ENCODE measurements at places on chromosomes 12 and 14. TPM values are rescaled to one million over a fixed set of nuclear protein-coding genes. Genes with fewer than 3 reads are reported as not detected.

- DNase-seq = no peak
Observed at GRCh38 chr12:16504200-16504599, 101.8 kb downstream of the LMO3 start.

DNA sequence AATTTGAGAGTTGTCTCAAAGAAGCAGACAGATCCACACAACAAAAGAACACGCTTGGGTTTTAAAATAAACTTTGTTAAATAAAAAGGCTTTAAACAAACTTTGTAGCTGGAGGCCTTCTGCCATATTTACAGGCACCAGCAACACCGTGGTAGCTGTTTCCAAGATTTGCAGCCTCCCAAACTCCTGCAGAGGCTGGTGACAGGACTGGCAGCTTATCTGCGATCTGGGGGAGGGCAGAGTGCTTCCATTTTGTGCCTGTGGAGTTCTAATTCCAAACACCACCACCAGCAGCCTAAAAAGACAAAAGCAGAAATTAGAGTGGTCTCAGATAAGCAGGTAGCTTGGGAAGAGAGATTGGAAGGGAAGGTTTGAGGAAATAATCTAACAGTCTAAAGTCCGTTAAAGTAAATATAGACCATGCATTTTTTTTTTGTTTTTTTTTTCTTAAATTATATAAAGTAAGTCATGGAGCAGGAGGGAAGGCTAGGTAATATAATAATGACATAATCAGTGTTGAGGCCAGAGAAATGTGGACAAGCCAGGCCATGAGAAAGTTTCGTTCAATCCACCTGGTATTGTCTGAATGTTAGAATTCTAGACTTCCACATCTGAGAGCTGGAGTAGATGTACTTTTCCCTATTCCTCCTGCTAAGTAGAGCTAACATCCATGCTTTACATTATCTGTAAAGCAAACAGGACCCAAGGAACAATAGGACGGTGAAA, 69.6 kb upstream of the TMEM132D start:
- DNase-seq = no peak

DNA sequence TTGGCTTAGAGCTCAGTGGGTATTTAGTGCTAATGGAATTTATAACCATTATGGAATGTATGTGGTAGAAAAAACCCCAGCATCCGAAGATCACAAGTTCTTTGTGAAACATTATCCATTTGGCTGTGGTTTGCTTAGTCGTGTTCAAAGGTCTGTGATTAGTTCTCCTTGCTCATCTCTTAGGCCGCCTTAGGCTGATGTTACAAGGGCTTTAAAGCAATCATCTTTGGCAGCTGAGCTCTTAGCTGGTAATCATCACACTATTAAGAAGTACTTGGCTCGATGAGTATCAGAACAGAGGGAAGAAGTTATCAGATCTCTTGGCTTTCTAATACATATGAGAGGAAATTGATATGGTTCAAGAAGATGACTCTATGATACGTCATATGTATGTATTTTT, 124.1 kb upstream of the E2F7 start:
- peak; percentile 88 for DNase-seq

GRCh38 chr14:104560586-104560945, 19.0 kb upstream of the C14orf180 start:
- DNase-seq = no peak

DNA sequence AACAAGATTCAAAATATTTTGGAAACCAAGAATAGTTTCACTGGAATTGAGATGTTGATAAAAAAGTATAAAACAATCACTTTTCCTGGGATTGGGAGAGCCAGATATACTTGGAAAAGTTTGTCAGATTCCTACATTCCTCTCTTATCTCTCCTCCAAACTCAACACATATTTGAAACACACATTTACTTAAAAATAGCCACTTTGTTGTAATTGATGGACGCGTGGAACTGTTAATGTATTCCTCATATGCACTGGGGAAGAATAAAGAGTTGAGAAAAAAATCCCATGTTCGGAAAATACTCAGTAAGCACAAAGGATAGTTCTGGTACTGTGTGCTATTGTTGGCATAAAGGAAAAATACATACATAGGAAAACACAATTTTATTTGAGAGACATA, 195.6 kb upstream of the FLRT2 start:
- no peak for DNase-seq

DNA sequence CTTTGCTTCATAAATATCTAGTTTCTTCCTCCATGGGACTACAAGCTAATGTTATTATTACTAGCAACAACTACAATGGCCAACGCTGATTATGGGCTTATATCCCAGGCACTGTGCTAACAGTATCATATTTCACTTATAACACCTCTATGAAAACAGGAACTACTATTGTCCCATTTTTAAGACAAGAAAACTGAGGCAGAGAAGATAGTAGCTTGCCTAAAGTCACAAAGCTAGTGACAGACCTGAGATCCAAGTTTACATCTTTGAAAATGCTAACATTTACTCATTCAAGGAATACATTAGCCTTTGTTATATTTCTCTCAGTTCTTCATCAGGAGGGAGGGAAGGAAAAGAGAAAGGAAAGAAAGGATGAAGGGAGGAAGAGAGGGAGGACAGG, 32.8 kb downstream of the GIT2 start:
- DNase-seq = no peak

DNA sequence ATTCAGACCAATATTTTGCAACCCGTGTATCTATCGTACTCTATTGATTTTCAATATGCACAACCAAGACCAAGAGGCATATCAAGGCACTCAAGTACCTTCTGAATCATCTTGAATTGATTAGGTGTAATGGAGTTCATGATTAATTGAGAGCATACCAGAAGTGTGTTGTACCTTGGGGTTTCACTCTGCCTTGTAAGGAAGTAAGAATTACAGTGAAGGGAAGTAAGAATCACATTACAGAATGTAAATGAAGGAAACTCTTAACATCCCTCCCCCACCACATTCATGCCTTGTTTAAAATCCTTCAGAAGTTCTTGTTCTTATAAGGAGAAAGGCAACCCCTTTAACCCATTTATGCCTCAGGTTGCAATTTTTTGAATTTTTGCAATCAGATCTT, 5.4 kb upstream of the MGAT4C start:
- DNase-seq = no peak

GRCh38 chr12:124420996-124421674, 126.2 kb downstream of the RFLNA start:
- DNase-seq = no peak

GRCh38 chr12:124107351-124107750, 134.3 kb downstream of the ZNF664 start:
- DNase-seq = no peak

DNA sequence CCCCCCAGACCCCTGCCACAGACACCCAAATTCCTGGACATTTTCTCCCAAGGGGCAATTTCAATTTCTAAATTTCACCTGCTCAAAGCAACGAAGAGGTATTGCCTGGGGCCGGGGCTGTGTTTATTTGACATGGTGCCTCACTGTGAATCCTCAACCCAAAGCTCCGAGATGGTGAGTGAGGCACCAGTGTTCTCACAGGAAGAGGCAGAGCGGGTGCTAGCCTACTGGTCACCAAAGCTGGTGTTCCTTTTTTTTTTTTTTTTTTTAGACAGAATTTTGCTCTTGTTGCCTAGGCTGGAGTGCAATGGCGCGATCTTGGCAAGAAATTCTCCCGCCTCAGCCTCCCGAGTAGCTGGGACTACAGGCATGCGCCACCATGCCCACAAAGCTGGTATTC, 14.8 kb upstream of the SH2B3 start:
- DNase-seq = no peak

- no peak for DNase-seq
Observed at GRCh38 chr14:36967892-36968555, 204.4 kb downstream of the SLC25A21 start.

GRCh38 chr12:4005851-4006430, 132.7 kb upstream of the PARP11 start:
- no peak for DNase-seq

DNA sequence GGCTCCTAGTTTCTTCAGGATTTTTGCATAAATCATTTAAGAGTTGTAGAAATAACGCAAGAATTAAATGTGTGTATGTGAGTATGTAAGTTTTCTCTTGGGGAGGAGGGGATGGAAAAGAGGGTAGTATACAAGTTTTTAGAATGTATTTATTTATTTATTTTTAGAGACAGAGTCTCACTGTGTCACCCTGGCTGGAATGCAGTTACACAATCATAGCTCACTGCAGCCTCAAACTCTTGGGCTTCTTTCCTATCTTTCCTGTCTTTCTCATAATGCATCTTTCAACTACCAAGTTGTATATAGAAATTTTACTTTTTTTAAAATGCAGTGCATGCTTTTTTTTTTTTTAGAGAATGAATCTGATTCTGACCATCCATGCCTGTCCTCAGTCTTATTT, 269.0 kb upstream of the GARIN2 start:
- no peak for DNase-seq

DNA sequence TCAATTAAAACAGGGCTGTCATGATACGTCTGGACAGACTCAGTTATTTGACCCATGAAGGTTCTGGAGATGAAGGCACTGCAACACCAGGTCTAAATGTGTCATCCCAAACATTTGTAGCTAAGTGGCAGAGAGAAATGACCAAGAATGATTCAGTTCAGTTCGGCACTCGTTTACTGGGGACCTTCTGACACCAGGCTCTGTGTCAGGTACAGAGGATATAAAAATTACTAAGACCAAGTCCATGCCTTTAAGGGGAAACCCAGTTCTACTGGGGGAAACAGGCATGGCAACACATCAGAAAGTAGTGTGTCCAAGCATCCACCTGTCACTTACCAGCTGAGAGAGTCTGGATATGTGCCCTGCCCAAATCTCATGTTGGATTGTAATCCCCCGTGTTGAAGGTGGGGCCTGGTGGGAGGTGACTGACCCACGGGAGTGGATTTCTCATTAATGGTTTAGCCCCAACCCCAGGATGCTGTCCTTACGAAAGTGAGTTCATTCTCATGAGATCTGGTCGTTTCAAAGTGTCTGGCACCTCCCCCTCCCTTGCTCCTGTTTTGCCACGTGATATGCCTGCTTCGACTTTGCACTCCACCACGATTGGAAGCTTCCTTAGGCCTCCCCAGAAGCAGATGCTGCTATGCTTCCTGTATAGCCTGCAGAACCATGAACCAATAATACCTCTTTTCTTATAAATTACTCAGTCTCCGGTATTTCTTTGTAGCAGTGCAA, 41.9 kb upstream of the BCL2L14 start:
- DNase-seq = no peak

GRCh38 chr14:64841121-64841651, 38.5 kb downstream of the SPTB start:
- peak; percentile 52 for DNase-seq

DNA sequence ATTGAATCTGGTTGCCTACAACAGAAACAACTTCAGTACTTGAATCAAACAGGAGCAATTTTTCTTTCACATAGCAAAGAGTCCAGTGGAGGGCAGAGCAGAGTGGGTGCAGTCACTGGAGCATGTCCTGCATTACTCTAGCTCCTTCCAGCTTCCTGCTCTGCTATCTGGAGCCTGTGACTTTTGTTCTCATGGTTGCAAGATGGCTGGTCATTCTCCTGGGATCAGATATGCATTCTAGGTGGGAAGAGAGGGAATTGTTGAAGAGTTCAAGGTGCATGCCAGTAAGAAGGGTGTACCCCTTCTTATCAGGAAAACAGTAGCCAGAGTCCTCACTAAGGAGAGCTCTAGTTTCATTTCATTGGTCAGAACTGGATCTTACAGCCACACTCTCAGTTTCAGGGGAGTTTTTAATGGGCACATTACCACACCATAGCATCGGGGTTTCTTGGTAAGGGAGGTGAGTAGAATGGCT, 8.0 kb downstream of the IFT43 start:
- DNase-seq = no peak

DNA sequence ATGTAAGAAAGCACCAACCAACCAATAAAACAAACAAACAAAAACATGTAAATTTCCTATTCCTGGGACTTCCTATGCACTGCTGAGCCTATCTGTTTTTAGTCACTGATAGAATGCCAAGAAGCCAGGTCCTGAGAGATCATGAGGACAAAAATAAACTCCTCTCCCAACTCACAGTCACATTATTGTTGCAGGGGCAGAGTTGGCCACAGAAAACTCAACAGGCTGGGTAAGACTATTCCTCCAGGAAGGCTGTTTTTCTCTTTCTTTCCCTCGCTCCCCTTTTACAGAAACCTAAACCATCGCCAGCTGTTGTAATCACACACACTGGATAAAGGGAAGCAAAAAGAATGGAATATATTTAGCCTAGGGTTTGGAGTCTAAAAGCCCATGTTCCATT, 55.8 kb upstream of the METAP2 start:
- no peak for DNase-seq

DNA sequence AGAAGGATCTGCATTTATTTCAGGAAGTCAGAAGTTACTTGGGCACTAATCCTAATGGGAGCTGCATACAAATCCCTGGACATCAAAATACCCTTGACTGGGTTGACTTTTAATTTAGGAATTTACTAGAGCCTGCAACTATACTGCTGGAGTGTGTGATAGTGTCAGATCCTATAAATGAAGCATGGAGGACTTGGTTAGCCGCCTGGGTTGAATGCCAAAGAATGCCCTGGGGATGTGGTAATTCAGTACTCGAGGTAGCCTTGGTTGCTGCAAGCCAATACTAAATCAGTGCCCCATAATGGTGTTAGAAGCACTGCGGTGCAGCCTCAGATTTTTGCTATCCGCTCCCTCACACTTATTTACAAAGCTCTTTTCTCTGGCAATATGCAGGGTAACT, 184.9 kb downstream of the CAPZA3 start:
- DNase-seq = no peak

DNA sequence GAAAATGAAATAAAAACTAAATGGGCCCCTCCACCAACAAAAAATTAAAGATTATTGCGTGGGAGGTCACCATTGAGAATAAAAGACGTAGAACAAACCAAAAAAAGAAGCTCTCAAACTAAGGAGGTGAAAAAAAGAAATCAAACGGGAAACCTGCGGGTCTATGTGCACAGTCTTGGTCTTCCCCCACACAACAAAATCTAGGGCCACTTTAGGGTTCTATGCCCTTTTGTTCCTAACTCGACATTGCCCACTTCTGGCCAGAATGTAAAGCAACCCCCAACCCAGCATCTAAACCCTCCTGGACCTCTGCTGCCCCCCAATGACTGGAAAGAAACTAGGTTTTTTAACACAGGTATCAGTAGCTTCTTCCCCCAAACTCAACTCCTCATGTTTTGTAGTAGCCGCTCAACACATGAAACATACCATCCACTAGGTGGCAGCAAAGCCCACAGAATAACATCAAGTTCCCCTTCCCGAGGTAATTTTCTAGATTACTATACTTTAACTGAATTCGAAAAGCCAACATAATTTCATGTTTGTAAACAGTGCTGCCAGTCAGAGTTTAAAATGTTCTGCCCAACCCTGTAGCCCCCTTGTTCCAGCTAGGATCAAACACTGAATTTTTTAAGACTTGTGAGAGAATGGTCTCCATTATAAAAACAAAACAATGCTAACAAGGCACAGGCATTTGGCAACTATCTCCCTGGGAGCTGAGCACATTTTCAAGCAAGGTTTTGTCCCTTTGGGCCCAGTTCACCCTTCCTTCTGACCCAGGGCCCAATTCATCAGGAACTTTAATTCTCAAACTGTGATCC, 18.7 kb downstream of the DAD1 start:
- DNase-seq = peak; percentile 66

Gene LBHD2
- polyA plus RNA-seq = not detected

Gene FAM222A
- polyA plus RNA-seq = 0.71 TPM

Gene SLC17A8
- not detected for polyA plus RNA-seq

Gene MMAB
- polyA plus RNA-seq = 51.6 TPM

Gene AMDHD1
- polyA plus RNA-seq = 0.34 TPM

Gene KRT4
- not detected for polyA plus RNA-seq

Gene VWF
- 0.07 TPM for polyA plus RNA-seq

Data from mammary epithelial cell (primary cell).